Fibroblast of the conjunctiva (primary cell): ENCODE measurements at places on chromosomes 1 and 21.

DNA sequence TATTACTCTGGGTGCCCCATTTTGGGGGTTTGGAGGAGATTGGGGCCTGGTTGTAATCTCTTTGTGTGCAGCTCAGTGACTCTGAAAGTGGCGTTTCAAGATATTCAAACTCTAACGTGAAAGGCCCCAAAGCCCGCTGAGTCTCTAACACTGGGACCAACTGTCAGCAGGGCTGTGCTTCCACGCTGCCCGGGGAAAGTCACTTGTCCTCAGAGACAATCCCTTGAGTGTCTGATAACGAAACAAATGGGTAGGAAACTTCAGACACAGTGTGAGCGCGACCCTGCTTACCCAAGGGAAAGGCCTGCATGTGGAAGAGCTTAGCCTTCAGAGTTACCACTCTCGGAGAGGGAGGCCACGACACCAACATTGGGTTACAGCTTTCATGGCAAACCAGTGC lies 837 bp downstream of the UBASH3A start:
- DNase-seq: no peak

GRCh38 chr21:31326522-31327242 lies 17.4 kb downstream of the TIAM1 start:
- no peak for DNase-seq

DNA sequence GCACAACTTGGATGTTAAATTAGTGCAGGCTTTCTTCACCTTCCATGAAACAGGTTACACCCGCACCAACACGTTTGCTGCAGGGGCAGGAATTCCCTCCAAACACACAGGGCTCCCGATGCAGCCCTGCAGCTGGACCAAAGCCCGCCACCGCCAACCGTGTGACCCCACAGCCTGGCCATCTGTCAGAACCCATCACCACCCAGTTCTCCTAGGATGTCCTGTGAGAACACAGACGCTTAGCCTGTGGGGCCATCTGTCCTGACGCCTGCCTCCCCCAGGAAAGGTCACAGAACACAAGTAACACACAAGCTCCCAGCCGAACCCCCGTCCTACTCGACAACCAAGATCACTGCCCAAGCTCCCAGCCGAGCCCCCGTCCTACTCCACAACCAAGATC lies 108.1 kb downstream of the NPHP4 start:
- DNase-seq: no peak

GRCh38 chr1:45410850-45411509 lies 70.7 kb upstream of the MUTYH start:
- DNase-seq: no peak

- DNase-seq: no peak
Observed at GRCh38 chr1:158724442-158724841, 3.9 kb upstream of the OR6K3 start.

GRCh38 chr1:181094416-181095212 lies 6.1 kb downstream of the IER5 start:
- DNase-seq: peak; percentile 90

DNA sequence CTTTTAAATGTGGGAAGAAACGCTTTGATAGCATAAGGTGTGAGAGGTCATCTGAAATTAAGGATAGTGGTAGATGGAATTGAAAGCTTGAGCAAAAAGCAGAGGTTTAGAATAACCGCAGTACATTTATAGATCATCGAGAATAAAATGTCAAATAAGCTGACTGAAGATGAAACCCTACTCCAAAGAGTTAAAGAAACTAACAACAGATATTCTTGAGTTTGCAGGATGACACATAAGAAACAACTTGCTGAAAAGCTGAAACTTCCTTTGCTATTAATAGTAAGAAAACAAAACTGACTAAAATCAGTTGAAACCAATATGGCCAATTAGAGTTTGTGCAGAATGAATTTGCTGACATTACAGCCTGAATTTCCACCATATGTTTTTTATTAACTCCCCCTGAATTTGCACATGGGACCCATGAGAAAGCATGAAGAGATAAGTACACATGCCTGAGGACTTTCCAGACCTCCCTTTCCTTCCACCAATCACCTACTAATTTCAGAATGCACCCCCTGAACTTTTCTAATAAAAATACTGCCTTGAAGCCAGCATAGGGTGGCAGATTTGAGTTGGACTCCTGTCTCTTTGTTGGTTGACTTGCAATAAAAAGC lies 1.7 kb upstream of the C1orf185 start:
- no peak for DNase-seq

DNA sequence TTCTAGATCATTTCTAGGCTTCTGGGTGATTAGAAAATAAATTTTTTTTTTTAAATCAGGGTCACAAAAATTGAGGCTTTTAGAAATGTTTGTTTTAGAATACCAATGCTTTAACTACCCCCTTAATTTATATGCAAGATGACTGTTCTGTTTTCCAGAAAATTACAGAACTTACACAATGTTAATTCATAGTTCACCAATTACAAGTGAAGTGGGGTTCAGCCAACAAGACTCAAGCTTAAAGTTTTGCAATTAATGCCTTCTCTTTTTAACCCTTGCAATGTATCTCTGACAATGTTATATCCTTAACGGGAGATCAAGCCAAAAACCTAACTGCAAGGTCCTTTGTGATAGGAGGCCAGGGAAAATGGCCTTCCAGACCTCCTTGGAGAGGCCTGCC lies 5.6 kb downstream of the PRELP start:
- no peak for DNase-seq

- DNase-seq: no peak
Observed at GRCh38 chr1:119266858-119267257, 101.7 kb upstream of the HAO2 start.

DNA sequence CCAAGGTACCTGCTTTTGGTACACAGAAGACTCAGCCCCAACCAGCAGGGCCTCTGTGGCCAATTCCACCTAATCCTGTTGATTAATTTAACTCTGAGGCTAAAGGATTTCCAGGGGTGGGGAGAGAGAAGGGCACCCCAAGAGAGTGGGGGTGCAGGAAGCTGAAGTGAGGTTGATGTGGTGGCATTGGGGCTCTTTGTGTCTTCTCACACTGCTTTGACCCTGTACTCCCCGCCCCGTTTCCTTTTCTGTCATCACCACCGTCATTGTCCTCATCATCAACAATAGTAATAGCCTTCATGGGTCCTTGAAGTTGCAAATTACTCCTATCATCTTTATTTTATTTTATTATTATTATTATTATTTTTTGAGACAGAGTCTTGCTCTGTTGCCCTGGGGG lies 55.9 kb downstream of the PAX7 start:
- no peak for DNase-seq
